Fibroblast of the aortic adventitia (primary cell): ENCODE measurements at places on chromosomes 7 and 10. TPM values are rescaled to one million over a fixed set of nuclear protein-coding genes. Genes with fewer than 3 reads are reported as not detected.
A peak's percentile ranks its signal among the peaks of the same experiment; 100 is the strongest.

RNF32 gene
- total RNA-seq = 0.54 and 1.9 TPM in 2 replicates

GRCh38 chr7:19248115-19248514, 102.9 kb upstream of the FERD3L start:
- DNase-seq = no peak

- no peak for DNase-seq
Observed at GRCh38 chr10:69780077-69780476, 21.6 kb upstream of the COL13A1 start.

DNA sequence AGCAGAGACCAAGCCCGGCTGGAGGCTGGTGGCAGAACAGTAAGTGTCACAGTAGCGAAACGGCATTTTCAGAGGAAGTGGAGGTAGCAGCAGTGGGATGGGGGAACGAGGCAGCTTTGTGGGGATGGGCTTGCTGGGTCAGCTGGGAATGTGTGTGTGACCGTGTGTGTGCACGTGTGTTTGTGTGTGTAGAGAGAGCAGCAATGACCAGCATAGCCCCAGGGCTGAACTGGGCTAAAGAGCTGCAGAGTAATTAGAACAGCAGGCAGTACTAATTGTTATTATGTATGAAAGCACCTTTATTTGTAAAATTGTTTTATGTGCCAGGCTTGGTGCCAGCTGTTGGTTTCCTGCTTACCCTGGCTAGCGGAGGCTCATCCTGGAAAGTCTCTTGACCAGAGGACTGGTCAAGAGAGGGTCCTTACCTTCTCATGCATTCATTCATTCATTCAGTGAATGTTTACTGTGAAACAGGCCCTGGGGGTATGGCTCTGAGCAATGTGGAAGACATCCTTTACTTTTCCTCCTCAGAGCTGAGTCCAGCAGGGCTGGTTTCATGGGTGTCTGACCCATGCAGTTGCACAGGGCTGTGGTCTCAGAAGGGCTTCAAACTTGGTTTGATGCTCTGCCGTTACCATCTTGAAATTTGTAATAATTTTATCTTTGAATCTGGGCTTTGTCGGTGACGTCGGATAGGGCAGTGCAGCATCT, 184.6 kb downstream of the SEC23IP start:
- no peak for DNase-seq

DNA sequence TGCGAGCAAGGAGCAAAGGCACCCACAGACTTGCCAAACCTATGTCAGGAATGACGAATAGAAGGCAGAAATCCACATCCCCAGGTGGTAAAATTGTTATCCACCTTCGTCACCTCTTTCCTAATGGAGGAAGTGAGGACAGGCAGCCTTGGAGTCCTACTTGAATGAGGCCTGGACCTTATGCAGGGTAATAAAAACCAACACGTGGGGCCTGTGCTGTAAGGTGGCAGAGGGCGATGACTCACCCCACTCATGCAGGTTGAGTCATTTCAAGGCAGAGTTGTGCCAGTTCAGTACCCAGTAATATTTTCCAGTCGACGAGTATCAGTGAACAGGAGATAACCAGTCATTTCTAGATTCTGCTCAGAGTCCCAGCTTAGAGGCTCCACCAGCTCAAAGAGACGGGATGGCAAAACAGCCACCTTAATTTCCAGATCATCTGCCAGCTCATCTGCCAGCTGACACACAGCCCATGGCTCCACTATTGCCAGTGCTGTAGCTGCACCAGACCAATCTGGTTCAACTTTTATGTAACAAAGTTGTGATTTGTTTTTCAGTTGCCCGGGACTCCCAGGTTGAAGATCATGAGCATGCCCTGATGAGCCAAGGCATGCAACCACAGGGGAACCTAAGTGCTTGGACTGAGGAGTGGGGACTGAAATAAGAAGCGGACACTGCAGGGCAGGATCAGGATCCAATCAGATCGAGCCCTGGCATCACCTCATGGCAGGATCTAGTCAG, 176.2 kb upstream of the ITGB1 start:
- peak; percentile 95 for DNase-seq

DNA sequence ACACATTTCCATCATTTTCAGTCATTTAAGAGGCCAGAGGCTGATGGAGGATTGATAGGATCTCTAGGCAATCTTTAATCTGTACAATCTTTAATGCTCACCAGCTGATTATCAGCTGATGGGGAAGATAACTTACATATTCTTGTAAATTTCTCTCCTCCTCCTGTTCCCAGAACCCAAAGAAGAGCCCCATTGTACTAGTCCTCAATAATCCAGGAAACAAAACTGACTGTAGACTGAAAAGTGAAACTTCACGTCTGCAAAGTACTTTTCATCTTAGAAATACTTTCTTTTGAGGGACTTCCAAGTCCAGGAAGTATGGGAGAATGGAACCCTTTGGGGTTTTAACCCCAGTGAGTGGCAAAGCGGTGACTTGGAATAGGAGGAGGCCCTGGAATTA, 283.3 kb downstream of the FRMD4A start:
- no peak for DNase-seq

DNA sequence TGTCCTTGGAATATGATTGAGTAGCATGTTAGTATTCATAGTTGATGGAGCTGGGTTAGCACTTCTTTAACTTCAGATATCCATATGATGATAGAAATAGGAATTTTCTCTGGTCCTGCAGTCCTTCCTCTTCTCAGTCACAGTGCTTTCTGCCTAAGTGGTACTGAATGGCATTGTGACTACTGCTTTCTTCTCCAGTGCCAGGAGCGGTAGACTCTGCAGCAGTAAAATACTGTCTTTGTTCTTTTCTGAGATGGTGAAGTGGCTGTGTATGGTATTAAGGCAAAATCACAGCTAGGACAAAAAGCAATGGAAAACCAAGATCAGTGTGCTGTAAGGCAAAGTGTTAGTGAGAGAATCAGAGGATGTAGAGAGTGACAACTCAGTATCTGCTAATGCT, 46.6 kb downstream of the C1GALT1 start:
- no peak for DNase-seq

DNA sequence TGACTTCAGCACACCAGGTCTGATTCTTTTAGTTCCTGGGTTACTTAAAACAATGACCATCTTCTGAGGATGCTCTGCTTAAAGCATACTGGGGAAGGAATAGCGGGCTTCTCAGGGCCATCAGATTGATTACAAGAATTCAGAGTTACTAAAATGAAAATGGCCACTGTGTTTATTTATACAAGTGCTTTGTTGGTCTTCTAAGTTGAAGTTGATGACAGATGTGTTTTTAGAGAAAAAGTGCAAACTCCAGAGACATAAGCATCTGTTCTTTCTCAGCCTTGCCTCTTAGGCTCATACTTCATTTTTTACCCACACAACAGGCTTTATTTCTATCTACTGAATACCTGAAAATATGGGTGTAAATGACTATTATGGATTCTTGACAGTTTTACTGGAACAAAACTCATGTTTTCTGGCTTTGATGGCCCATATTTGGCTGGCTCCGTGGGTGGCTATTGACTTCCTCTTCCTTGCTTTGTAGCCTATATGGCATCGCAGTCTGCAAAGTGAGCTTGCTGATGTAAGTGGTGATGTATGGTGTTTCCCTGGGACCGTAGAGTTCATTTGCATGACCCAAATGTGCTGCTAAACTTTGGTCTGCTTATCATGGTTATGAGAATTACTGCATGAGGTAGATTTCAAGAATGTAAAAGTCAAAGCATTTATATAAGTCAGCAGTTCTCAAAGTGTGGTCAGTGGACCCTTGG, 121.3 kb downstream of the BMPER start:
- DNase-seq = no peak

PON1 gene
- not detected in 2 replicates for total RNA-seq

DNA sequence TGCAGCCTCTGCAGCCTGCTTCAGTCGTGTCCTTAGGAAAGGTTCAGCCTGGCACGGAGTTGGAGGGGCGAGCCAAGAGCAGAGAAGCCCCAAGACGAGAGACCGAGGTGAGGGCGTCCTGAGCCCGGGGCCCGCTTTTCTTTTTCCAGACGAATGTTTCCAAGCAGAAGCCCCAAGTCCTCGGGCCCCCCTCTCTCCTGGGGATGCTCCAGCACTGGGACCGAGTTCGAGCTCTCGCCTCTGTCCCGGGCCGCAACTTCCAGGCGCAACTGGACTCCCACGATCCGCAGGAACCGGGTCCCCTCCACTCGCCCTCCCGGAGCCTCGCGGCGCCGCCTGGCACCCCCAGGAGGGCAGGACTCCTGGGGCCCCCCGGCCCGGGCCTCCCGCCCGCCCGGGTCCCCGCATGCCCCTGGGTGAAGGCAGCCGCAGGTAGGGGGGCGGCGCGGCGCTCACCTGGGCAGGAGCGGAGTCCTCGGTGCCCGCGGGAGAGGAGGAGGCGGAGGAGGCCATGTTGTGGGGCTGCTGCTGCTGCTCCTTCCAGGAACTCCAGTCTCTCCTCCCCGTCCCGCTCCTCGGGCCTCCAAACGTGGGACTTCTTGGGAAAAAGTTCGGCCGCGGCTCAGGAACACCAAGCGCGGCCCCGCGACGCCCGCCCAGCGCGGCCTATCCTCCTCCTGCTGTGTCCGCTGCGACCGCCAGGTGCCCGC, 45.3 kb upstream of the CDK1 start:
- peak; percentile 4 for DNase-seq

DNA sequence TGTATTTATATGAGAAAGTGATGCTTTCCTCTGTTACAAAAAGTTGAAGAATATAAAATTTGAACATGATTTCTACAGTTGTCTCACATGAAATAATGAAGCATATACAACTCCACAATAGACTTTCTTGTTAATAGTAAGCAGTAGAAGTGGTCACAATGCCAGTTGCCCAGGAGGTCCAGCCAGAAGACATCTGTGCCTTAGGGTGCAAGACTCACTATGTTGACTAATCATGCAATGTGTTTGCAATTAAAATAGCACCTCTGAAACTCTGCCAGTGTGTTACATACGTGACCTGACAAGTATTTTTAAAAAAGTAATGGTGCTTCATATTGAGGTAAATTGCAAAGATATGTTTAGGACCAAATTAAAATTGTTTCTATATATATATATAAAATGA, 547.2 kb downstream of the ETV1 start:
- no peak for DNase-seq

SFTPA1 gene
- not detected in 2 replicates for total RNA-seq

GRCh38 chr7:7812112-7812511, 93.7 kb upstream of the RPA3 start:
- no peak for DNase-seq

- DNase-seq = peak; percentile 34
Observed at GRCh38 chr7:36015733-36016132, 137.3 kb upstream of the EEPD1 start.

BLNK gene
- total RNA-seq = not detected in 2 replicates

SEMA4G gene
- total RNA-seq = 0.25 and 0.81 TPM in 2 replicates

DNA sequence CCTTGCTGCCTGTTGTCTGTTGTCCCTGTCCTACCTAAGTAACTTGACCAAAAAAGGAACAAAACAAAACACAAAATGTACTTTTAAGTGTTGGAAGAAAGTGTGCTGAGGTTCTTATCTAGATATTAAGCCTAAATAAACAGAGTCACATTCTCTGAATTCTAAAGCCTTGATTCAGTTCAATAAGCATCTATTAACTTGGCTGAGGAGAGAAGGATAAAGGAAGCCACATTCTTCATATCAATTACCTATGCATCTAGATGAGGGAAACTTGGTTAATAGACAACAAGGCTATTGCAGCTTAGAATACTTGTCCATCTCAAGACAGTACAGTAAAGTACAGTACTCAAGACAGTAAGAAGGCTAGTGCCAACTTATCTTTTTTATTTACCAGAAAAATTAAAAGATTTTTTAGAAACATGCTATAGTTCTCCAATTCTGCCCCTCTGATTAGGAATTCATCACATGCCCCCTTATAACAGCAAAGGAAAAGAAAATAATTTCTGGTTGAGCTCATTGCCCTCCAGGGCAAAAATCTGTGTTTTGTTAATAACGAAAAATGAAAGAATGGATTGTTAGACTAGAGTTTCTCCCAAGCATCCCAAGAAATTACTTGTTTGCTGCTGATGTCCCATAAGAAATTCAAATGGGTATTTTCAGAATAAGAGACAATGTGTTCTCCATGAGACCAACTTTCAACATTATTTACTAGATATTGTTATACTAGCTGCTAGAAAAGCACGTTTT, 546.5 kb upstream of the SEMA3D start:
- peak; percentile 30 for DNase-seq

- DNase-seq = no peak
Observed at GRCh38 chr10:115022733-115023132, 70.4 kb upstream of the ATRNL1 start.

PPP1R17 gene
- not detected in 2 replicates for total RNA-seq

GRCh38 chr10:98528166-98528804, 81.5 kb upstream of the HPS1 start:
- DNase-seq = no peak

- DNase-seq = no peak
Observed at GRCh38 chr10:122659126-122659525, 40.5 kb downstream of the C10orf120 start.

DNA sequence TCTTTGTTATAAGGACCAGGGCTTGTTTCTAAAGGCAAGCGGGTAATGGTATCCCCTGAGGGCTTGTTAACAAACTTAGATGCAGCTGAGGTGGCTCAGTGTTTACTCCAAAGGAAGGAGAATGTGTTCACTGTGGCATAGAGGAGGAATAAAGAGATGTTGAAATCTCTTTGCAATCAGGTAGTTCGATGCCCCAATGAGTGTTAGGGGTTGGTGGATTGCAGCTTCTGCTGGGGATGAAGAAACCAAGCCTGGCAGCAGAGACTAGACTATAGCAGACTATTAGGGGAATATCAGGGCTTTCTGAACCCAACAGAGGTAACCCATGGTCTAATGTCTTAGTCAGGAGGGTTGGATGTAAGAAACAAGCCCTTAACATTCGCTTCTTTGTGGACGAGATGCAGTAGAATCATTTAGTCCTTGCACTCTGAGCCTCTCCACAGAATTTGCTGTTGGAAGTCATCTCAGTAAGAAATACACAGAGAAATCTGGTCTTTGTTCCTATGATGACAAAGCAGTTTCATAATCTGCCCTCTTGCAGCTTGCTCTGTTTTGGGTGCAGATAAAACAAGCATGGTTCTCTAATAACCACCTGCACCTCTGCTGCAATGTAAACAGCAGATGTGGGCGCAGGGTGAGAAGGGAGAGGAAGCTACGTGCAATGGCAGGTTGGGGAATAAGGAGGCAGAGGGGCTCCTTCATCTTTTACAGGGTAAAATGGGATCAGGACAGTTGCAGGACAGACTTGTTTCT, 108.6 kb downstream of the NRF1 start:
- DNase-seq = peak; percentile 43

- DNase-seq = peak; percentile 26
Observed at GRCh38 chr10:127149501-127150081, 46.8 kb downstream of the INSYN2A start.
